AG04450 (cell line): ENCODE measurements at places on chromosomes 5 and 9.
A peak's percentile ranks its signal among the peaks of the same experiment; 100 is the strongest.

- no peak for DNase-seq
Observed at GRCh38 chr5:52708463-52708862, 79.3 kb upstream of the ITGA1 start.

GRCh38 chr5:82799361-82800077 is 277.7 kb downstream of the TMEM167A start:
- DNase-seq, result no peak

GRCh38 chr9:124098141-124098905 is 86.8 kb downstream of the LHX2 start:
- no peak for DNase-seq

- no peak for DNase-seq
Observed at GRCh38 chr9:14379280-14379679, 65.3 kb upstream of the NFIB start.

GRCh38 chr9:116116393-116116792 is 37.2 kb upstream of the PAPPA start:
- DNase-seq, result no peak

DNA sequence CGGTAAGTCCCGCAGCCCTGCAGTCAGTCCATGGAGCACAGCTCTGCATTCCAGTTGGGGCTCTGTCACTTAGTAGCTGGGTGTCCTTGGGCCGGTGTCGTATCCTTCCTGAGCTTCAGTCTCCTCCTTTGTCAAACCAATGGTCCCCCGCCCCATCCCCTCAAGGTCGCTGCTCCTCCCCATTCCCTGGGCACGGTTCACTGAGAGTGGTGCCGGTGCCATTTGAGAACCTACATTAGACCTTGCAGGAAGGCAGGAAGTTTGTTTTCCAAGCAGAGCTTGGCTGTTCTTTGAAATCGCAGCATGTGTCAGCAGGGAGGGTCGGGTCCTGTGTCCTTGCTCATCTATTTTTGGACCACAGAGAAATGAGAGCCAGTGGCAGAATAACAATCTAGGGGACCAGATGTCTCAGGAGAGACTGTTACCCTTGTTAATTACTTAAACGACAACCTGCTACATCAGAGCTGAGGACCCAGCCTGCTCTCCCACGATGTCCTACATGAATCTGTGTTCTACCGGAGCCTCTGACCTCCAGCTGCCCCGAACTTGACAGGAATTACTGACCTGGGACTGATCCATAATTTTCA is 21.7 kb upstream of the BARHL1 start:
- DNase-seq, result no peak

GRCh38 chr9:8599937-8600336 is 800.4 kb upstream of the DMAC1 start:
- DNase-seq, result no peak

DNA sequence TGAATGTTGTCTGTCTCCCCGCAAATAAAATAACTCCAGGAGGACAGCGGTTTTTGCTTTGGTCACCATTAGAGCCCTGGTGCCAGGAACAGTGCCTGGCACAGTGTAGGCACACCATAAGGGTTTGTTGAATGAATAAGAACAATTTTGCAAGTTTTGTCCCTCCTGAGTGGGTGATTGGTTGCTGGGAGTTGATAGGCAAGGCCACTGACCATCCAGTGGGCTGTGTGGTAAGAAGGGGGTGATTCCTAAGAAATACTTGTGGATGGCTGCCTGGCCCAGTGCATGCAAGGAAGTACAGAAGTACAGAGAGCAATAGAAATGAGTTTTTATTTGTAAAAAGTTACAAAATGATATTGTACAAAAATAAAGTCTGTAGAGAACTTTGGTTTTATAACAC is 27.5 kb downstream of the GDNF start:
- no peak for DNase-seq

- DNase-seq, result no peak
Observed at GRCh38 chr5:41519801-41520200, 9.4 kb upstream of the PLCXD3 start.

DNA sequence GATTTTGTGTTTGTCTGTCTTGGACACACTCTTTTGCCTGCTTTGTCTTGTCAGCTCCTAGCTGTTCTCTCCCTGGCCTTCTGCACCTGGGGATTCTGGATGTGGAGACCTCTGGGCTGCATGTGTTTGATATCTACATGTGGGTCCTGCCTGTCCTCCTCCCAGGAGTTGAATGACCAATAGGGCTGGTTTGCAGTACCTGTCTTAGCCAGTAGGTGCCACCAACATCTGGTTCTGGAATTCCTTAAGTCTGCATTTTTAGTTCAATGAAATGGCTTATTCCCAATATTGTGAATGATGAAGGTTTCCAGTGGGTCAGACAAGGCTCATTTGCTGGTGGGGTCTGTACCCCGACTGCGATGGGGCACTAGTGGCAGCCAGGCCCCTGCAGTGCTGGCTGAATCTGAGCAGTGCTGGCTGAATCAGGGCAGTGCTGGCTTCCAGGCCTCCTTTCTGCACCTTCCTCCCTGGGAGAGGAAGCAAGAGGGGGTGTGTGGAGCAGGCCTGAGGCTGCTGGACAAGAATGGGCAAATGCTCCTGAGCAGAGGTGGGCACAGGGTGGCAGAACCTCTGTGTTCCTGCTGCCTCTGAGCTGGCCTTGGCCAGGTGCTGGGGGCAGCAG is 73.3 kb downstream of the RXRA start:
- DNase-seq, result no peak

DNA sequence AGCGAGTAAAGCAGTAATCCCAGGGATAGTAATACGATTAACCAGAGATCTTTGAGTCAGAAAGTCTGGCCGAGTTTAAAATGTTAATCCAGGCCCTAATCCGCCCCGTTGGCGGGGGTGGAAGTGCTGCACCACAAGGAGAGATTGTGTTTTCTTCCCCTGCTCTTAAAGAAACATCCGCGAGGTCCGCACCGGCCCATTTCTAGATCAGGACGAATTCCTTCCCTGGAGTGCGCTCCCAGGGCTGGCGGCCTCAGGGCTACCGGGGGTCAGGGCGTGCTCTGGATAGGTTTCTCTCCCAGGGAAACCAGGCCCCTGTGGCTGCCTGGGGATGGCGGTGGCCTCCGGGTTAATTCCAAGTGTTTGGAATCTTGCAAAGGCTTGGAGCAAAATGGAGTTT is 9.3 kb upstream of the NEUROG1 start:
- no peak for DNase-seq

GRCh38 chr5:98458004-98458403 is 315.5 kb upstream of the RGMB start:
- peak; percentile 44 for DNase-seq

- DNase-seq, result no peak
Observed at GRCh38 chr5:157740229-157740610, 3.3 kb upstream of the LSM11 start.

DNA sequence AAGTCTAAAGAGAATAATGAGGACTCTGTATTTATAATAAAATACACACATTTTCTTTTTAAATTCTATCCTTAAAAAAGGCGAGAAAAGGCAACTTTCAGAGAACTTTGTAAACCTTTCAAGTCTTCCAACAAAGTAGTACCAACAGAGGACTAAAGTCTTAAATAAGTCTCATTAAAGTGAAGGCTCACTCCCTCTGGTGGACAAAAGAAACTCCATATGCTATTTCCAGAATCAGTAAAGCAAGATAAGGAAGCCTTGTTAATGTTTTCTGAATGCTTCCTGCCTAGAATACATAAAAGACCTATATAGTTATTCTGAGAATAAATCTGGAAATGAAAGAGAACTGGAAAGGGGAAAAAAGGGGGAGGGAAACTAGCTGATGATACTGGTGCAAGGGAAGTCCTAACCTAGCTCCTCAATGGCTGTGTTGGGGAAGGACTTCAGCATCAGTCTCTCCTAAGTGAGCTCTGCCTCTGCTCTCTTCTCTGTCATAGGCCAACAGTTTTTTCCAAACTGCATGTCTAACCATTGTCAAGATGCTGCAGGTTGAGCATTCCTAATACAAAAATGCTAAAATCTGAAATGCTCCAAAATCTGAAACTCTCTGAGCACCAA is 7.2 kb downstream of the HMGCS1 start:
- DNase-seq, result peak; percentile 32

DNA sequence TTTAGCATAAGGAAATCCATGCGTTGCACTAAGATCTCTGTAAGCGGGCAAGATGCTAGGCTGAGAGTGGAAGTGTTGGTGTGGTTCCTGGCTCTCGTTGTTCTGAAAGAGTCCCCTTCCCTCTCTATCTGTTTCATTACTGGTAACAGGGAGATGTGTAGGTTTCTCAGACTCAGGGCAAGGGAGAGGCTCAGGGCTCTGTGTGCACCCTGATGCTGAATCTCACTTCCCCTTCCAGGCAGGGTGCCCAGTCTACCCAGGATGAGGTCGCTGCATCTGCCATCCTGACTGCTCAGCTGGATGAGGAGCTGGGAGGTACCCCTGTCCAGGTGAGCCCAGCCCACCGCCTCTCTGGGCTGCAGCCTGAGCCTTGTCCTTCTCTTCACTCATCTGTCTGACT is 45.7 kb downstream of the STOM start:
- DNase-seq, result no peak

DNA sequence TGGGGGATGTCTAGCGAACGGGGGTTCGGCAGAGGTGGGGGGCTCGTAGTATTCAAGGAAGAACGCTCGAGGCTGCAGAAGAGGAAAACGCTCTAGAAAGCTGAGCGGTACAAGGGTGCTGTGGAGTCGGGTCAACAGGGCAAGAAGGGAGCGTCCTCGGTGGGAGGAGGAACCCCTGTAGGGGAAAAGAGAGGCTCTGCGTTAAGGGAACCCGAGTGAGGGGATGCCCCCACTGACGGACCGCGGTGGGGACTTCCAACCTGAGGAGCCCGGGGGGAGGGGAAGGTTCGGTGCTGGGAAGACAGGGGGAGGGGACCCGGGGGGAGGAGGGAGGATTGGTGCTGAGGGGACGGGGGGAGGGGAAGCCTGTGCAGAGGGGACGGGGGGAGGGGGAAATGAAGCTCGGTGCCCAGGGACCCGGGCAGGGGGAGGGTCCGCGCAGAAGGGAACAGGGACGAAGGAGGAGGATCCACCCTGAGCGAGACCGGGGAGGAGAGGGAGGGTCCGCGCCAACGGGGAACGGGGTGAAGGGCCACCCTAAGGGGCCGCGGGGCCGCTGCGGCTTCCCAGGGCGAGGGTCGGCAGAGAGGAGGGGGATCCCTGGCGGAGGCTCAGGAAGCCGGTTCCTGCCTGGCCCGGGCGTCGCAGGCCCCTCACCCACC is 621 bp downstream of the NR6A1 start:
- DNase-seq, result no peak

- DNase-seq, result peak; percentile 59
Observed at GRCh38 chr9:89000973-89001916, 10.0 kb downstream of the S1PR3 start.

DNA sequence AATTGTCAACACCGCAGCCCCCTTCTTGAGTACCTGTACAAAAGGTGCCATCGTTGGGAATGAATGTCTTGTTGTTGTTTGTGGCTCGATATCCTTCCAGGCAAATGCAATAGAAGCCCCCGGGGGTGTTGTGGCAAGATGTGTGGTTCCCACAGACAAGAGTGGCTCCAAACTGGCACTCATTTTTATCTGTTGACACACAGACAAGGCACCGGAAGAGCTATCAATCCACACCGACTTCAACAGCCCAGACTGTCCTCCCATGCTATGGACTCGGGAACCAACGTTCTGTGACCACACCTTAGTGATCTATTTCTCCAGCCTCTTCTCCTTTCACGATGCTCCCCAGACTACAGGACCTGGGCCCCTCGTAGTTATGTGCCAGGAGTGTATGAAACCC is 25.9 kb downstream of the SUSD1 start:
- DNase-seq, result no peak

DNA sequence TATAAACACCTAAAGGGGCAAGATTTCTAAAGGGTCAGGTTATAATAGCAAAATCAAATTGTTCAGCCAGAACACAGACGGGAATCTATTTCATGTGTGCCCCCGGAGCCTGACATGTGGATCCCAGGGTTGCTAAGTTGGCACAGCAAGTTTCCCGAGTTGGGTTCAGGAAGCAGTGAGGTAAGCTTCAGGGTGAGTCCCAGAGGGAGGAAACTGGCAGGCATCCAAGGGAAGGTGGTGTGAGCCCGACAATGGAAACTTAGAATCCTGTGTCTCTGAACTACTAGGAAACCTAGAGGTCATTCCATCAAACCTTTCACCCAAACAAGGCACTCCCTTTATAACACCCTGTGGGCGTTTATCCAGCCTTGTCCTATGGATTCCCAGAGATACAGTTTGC is 98.4 kb downstream of the ADRB2 start:
- no peak for DNase-seq

- DNase-seq, result no peak
Observed at GRCh38 chr5:132790201-132790865, 13.3 kb upstream of the SEPTIN8 start.

DNA sequence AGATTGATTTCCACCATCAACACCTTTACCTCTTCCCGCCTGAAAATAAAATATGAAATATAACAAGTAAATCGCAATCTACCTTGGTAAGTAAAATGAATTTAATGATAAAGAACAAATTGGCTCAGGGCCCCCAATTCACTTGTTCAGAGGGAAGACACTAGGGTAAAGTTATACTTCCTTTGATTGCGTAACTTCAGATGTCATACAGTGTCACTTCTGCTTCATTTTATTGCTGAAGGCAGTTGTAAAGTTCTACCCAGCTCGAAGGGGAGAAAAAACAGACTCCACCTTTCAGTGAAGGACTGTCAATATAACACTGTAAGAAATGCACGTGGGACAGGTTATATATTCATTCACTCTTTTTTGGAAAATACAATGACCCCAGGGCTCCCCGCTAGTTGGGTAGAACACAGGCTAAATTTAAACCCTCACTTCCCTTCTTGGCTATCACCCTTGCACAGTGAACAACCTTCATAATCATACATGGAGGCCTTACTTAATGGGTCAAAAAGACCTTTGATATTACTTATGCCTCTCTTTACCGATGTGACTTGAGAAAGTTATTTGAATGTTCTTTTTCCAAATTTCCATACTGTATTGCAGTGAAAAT is 848.8 kb downstream of the MAT2B start:
- DNase-seq, result no peak

- no peak for DNase-seq
Observed at GRCh38 chr5:137223324-137224295, 275.5 kb downstream of the SPOCK1 start.

- no peak for DNase-seq
Observed at GRCh38 chr5:124457101-124457500, 289.3 kb downstream of the ZNF608 start.

GRCh38 chr5:81317536-81317935 is 16.1 kb downstream of the ZCCHC9 start:
- DNase-seq, result no peak

- no peak for DNase-seq
Observed at GRCh38 chr9:14278291-14278721, 35.6 kb downstream of the NFIB start.

- DNase-seq, result no peak
Observed at GRCh38 chr5:168471785-168472184, 14.5 kb upstream of the RARS1 start.
